ENCODE measurements at places on chromosomes 5 and 9. TPM values are rescaled to one million over a fixed set of nuclear protein-coding genes. Genes with fewer than 3 reads are reported as not detected.

DNA sequence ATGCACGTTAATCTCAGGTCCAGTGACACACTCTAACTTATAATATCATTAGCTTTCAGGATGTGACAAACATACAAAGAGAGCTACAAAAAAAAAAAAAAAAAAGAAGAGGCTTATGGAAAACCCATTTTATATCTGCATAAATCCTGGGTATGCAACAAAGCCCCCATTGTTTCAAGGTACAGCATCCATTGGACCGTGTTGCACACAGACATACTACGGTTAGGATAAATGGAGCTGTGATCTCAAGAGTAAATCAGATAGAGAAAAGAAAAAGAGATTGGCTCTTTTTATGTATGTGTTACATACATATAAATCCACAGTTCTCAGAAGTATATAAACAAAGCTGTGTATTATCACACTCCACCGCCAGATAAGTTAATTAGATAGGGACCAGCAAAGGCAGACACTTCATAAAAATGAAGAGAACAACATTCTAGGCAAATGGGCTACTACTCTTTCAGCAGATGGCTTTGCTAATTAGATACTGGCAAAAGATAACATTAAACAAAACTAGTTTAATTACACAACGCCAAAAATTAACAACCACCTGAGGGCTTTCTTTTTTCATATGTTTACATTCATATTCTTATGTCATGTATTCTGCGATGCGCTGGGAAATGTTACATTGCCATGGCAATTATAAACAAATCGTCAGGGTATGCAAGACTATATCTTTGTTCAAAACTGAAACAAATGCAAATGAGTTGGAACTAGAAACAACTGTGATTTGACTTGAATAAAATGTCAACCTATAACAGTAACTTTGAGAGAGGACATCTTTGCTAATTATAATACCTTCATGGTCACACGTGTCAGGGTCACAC lies 304.2 kb downstream of the SEMA5A start:
- no peak for DNase-seq

GRCh38 chr5:74576941-74577456 lies 63.5 kb downstream of the ENC1 start:
- DNase-seq, result no peak

Gene SYNPO
- 0.06 TPM for total RNA-seq

Gene NCS1
- 0.17 TPM for total RNA-seq
